ENCODE measurements at places on chromosomes 7 and 10. TPM values are rescaled to one million over a fixed set of nuclear protein-coding genes. Genes with fewer than 3 reads are reported as not detected.

PLCE1 gene
- 0.02 TPM for total RNA-seq

DGKB gene
- total RNA-seq: not detected

RPEL1 gene
- not detected for total RNA-seq

CYP26C1 gene
- total RNA-seq: not detected

TBXAS1 gene
- total RNA-seq: 1.7 TPM

MKX gene
- not detected for total RNA-seq

MMD2 gene
- total RNA-seq: not detected

DENND2A gene
- total RNA-seq: not detected

GCK gene
- 2.3 TPM for total RNA-seq
